ENCODE measurements at places on chromosomes 11 and 22.

DNA sequence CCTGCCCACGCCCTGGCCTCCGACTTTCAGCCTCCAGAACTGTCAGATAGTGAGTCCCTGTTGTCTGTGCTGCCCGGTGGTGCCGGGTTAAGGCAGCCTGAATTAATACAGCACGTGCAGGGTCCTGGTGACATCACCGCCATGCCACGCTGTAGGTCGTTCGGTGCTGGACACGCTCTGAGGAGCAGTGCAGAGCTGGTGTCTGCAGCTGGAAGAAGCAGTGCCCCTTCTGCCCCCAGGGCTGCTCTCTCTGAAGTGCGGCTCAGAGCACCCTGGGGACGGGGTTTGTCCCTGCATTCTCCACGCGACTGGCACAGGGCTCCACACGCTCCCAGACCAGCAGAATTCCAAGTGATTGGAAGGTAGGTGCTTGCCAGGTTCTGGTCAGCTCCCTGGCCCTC lies 831.5 kb downstream of the TBC1D22A start:
- no peak for DNase-seq

DNA sequence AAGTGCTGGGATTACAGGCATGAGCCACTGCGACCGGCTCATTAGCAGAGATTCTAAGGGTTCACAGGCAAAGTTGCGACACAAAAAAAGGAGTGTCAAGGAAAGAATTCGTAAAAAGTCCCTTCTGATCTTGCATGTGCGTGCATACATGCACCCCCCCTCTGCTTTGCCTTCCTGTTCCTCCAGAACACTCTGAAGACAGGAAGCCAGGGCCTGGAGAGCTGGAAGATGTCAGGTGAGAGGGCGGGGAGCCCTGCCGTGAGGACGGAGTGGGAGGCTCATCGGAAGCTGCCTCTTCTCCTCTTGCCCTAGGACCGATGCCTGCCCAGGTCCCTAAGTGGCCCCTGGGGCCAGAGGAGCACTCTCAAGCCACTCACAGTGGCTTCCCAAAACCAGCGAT lies 89.1 kb downstream of the LARGE1 start:
- no peak for DNase-seq

- DNase-seq, result no peak
Observed at GRCh38 chr22:50303848-50304527, 3.5 kb downstream of the PLXNB2 start.

GRCh38 chr22:42397332-42398249 lies 34.6 kb downstream of the NFAM1 start:
- DNase-seq, result no peak

- DNase-seq, result no peak
Observed at GRCh38 chr22:35173655-35174054, 83.6 kb upstream of the HMGXB4 start.

DNA sequence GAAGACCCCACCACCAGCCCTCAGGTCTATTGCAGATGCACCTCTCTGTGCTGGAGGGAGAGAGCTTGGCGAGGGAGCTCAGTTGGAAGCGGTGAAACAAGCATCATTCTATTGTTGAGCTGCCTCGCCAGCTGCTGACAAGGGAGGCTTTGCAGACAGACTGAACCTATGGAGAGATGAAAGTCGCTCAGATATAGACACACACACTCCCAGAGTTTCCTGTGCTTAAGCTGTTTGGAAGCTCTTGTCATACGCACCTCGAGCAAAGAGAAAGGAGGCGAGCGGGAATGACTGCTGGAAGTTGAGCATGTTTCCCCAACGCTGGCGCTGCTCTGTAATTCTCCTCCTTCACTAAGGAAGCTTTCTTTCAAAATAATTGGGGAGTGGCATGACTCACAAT lies 126.1 kb downstream of the TRIM29 start:
- no peak for DNase-seq

DNA sequence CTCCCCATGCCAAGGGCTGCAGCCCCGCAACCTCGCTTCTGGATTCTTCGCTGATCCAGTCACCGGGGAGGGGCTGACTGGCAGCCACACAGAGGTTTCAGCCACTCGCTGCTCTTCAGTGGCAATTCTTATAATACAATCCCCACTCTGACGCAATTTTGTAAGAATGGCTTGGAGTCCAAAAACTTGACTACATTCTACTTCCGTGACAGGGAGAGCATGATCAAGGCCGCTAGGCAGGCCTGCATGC lies 14.9 kb downstream of the PPM1F start:
- no peak for DNase-seq

- DNase-seq, result no peak
Observed at GRCh38 chr11:131975619-131976018, 605.2 kb downstream of the NTM start.

- no peak for DNase-seq
Observed at GRCh38 chr22:49670456-49671330, 157.0 kb downstream of the BRD1 start.

GRCh38 chr11:45459491-45459890 lies 173.3 kb upstream of the SYT13 start:
- DNase-seq, result no peak

GRCh38 chr11:20078846-20079245 lies 81.4 kb downstream of the DBX1 start:
- no peak for DNase-seq

DNA sequence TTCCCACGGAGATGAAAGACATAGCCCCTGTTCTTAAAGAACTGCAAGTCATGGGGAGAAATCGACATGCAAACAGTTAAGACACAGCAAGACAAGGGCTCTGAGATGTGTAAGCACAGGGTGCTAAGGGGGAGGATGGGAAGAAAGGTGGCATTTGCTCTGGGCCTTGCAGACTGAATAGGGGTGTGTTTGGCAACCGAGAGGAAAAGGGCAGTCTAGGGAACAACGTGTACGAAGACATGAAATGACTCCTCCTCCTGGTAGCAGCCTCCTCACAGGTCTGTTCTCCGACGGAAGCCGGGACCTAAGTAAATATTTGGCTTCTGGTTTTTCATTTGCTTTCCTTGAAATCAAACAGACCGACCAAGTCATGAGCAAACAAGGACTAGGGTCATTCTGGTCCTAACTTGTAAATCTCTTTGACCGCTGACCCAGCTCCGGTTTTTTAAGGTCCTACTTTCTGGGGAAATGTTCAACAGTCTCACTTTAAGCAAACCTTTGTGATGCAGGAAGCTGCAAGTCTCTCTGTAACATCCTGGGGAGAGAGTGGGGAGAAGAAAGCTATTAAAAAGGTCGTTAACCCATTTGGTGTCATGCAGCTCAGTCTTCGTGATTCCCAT lies 19.7 kb downstream of the NNMT start:
- peak; percentile 86 for DNase-seq

- no peak for DNase-seq
Observed at GRCh38 chr11:10443152-10443551, 11.9 kb upstream of the AMPD3 start.

GRCh38 chr22:37053310-37054055 lies 1.9 kb downstream of the KCTD17 start:
- no peak for DNase-seq

- DNase-seq, result no peak
Observed at GRCh38 chr11:133819114-133819513, 26.2 kb downstream of the SPATA19 start.

DNA sequence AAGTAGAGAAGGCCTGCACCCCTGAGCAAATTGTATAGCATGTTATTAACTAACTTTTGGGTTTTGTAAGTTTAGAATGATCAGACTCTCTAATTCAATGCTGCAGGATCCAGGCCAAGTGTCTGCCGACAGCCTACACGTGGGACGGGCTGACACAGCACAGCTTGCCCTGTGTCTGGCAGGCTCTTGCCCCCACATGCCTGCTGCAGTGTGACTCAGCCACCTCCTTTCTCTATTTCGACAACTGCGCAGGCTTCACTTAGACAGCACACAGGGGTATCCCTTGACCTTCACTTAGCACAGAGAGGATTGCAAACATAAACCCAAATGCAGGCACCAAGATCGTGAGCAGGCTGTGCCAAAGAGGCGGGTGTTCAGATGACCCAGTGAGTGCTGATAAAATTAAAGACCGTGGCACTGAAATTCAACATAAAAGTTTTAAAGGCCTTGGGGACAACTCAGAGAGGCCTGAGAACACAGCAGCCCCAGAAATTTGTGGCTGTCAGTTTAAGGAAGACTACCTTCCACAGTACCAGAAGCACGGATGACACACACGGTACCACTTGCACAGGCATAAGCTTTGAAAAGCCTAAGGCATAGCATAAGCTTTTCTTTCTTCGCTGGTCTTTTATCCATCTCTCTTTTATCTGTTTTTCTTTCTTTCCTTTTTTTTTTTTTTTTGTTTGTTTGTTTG lies 37.8 kb downstream of the SCN3B start:
- no peak for DNase-seq

DNA sequence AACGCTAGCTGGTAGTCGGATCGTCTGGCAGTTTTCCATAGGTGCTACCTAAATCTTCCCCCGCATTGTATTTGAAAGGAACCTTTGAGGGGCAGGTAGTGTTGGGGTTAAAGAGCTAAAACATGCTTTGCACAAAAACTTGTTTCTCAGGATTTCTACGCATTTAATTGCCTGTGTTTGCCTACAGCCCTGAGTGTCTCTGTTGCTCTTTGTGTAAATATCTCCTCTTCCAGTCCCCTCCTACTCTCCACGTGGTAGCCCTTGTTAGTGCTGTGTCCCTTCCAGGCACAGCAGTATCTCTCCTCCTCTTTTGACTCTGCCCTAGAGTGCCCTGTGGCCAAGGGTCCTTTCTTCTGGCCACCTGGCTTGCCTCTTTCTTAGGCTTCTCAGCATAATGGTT lies 81.7 kb downstream of the BARX2 start:
- DNase-seq, result no peak

DNA sequence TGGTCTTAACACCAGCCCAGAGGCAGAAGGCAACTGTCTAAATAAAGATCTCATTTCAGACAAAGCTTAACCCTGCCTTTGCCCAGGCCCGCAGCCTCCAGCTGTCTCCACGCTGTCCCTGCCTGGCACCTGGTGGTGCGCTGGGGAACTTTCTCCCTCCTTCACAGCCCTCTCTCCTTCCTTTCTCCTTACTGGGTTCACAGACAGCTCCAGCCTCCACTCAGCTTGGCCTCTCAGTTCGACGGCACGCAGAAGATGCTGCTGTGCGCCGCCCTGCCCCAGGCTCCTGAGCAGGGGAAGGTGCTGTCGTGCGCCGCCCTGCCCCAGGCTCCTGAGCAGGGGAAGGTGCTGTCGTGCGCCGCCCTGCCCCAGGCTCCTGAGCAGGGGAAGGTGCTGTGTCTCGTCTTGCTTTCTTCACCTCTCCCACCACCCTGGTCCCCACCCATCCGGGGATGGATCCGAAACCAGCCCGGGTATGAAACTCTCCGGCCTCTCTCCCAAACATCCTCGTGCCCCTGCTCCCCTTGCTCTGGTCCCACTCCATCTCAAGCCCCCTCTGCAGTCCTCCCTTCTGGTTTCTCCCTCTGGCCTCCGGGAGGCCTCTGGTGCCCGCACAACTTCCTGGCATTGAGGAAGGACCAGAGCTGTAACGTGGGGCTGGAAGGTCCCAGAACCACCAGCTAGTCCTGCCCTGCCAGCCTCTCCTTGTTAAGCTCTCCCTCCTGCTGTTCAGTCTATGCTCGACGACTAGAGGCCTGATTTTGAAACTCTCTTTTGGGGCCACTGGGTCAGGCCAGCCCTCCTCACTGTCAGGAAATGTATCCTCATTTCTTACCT lies 22.9 kb upstream of the JAM3 start:
- peak; percentile 78 for DNase-seq

DNA sequence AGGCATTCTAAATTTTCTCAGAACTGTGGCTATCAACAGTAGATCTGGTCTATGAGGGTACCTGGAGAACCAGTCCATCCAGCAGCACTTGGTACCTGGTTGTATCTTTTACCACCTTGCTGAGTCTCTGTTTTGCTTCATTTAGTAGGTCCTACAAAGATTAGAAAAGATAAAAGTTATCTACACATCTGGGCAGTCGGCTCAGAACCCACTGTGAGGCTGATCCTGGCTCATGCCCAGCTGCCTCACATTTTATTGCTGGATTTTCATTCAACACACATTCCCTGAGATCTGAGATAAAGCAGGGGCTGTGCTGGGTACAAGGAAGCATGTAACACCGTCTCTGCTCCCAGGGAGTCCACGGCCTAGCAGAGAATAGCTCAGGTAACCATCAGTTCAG lies 27.5 kb downstream of the ATP6V1E1 start:
- no peak for DNase-seq

DNA sequence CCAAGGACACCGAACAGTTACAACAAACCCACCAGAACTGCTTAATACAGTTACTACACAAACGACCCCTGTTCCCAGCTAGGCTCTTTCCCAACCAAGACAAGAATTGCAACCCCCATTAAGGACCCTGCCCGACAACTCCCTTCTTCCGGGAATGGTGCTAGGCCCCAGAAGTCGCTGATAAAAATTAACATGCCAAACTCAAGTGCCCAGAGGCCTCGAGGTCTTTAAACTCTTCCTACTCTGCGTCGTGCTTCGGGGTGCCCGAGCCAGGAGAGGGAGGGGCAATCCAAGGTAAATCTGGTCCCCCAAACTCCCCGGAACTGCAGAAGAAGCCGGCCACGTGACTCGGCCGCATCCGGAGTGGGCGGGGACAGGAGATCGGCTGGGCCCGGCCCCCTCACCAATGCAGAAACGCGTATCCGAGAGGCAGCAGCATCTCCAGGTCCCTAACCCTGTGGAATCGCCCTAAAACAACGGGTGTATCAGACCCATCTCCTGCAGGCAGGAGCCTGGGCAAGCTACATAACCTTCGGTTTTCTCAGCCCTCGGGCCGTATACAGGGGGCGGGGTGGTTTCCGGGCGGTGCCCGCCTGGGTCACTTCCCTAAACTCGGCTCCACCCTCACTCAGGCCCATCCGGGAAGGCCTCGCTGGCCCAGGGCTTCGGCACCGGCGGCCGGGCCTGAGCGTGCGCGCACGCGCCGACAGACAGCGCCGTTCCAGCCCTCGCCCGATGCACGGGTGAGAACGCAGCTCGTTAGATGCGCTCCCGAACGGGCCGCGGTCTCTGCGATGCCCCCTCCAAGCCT lies 1.1 kb downstream of the CFL1 start:
- no peak for DNase-seq

DNA sequence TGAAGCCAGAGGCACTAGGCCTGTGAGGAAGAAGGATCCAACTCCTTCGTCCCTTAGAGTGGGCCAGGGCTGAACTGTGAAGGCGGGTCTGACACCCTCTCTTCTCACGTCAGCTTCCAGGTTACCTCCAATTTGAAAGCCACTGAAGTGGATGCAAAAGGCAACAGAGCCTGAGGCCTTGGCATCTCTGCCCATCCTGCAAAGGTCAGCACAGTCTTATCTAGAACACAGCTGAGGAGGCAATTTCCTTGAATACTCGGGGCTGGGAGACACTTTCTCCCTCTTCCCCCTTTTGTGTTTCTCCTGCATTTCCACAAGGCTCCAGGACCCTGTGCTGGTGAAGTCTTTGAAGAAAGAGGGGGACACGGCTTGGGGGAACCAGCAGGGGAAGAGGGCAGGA lies 91.6 kb upstream of the PAX6 start:
- DNase-seq, result no peak

- DNase-seq, result no peak
Observed at GRCh38 chr11:71207563-71207962, 44.8 kb downstream of the SHANK2 start.

GRCh38 chr22:17788528-17789378 lies 14.5 kb upstream of the BID start:
- no peak for DNase-seq

Measured in SHP77 (cell line).